ENCODE measurements at places on chromosomes 5 and 9. TPM values are rescaled to one million over a fixed set of nuclear protein-coding genes. Genes with fewer than 3 reads are reported as not detected.

DNA sequence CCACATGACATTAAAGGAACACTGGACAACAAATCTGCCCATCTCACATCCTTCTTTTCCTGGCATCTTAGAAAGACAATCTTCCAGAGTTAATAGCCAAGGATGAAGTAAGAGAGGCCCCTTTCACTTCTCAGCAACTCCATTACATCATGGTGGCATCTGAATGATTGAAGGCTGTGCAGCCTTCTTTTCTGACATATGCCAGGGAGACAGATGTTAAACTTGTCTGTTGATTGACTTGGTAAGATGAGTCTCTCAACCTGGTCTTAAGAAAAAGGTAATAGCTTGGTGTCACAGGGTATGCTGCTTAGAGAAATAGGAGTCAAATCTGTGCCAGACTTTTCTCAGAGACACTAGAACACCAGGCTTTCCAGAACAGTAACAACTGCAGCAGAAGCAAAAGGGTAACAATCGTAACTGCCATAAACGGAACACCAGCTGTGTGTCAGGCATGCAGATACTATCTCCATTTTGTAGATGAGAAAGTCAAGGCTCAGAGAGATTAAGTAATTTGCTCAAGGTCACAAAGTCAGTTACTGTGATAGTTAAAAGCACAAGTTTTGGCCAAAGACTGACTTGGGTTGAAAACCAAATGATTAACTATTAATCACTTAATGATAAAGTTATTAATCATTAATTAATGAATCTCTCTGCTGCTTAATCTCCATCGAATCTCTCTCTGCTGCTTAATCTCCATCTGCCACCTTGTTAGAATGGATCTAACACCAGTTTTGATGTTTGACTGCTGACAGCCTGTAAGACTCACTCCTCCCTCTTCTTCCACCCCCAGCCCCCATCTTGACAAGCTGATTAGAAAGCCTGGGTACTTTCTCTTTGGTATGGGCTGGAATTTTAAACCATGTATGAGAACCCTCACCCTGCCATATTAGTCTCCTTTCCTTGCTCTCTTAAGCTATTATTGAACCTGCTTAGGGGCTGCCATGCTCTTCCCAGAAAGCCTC is 353.5 kb downstream of the ENC1 start:
- H3K4me3 ChIP-seq: no peak overlapping the region
- no peaks in the 10 kb centered on the region for H3K27me3 ChIP-seq
- H3K36me3 ChIP-seq: no peaks in the 10 kb centered on the region
- H3K27ac ChIP-seq: no peak overlapping the region
- H3K4me1 ChIP-seq: peaks cover 4% of the 10 kb centered on the region
- no peak for DNase-seq

DNA sequence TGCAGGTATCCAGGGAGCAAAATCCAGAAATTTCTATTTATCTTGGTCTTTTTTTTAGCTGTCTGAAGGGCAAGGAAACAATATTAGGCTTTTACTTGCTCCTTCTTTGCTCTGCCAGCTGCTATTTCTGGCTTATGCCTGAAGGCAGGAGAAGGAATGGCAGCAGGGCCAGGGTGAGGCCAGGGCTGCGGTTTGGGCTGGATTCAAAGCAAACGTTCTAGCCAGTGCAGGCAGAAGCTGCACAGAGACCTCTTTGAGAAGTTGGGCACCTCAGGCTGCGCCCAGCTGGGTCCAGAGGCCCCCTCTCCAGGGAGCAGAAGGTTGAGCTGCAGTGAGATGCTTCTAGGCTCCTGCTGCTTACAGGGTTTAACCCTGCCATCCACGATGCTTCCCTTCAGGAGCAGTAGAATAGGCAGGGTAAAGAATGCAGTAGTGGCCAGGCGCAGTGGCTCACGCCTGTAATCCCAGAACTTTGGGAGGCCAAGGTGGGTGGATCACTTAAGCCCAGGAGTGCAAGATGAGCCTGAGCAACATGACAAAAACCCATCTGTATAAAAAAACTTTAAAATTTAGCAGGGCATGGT is 201.2 kb downstream of the ADCY2 start:
- no peaks in the 10 kb centered on the region for H3K4me1 ChIP-seq
- no peaks in the 10 kb centered on the region for H3K27me3 ChIP-seq
- no peak overlapping the region for H3K4me3 ChIP-seq
- no peak for DNase-seq
- H3K27ac ChIP-seq: no peak overlapping the region

DNA sequence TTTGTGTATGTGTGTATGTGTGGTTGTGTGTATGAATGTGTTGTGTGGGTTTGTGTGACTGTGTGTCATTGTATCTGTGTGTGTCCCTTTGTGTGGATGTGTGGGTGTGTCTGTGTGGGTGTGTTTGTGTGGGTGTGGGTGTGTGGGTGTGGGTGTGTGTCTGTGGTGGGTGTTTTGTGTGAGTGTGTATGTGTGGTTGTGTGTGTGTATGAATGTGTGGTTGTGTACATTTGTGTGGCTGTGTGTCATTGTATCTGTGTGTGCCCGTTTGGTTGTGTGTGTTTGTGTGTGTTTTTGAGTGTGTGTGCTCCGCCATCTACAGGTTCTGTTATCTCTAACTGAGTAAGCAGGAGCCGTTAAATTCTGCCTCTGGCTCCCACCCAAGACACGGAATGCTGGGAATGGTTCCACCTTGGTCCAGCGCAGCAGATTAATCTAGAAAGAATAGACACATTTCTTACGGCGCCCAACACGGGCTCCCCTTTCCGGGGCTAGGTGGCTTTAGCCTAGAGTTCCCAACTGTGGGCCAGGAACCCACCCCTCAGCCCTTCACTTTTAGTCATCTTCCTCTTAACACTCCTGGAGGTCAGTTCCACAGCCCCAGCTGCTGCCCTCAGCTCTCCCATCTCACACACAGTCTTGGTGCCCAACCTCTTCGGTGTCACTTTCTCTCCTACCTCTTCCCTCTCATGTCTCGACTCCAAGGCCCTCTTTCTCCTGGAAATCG is 197.1 kb downstream of the TTLL11 start:
- H3K27me3 ChIP-seq: no peaks in the 10 kb centered on the region
- DNase-seq: peak; percentile 34
- no peaks in the 10 kb centered on the region for H3K4me1 ChIP-seq
- no peak overlapping the region for H3K27ac ChIP-seq

DNA sequence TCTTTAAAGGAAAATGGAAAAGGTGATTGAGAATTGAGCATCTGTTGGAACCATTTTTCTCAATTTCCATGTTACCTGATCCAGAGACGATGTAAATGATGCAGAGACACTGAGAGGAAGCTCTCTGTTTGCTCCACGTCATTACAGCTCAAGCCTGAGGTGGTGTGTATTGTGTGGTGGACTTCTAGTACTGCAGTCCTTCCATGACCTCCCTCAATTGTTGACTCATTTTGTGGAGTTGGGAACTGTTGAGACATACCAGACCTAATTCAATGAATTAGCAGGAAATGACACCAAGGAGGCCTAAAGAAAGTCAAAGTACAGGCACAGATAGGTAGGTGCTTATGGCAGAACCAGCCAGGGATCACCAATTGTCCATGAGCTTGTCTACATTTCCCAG is 15.6 kb upstream of the LVRN start:
- H3K27ac ChIP-seq: no peak overlapping the region
- no peak overlapping the region for H3K4me3 ChIP-seq
- H3K36me3 ChIP-seq: no peaks in the 10 kb centered on the region
- no peaks in the 10 kb centered on the region for H3K4me1 ChIP-seq
- H3K27me3 ChIP-seq: no peaks in the 10 kb centered on the region

The PDE6A gene
- 6.5 TPM for total RNA-seq
